Hematopoietic multipotent progenitor cell treated with erythropoietin and hydrocortisone succinate and interleukin-3 and kit ligand, for 17 days (in vitro differentiated cells): ENCODE measurements at places on chromosomes 7 and 10.
A peak's percentile ranks its signal among the peaks of the same experiment; 100 is the strongest.

DNA sequence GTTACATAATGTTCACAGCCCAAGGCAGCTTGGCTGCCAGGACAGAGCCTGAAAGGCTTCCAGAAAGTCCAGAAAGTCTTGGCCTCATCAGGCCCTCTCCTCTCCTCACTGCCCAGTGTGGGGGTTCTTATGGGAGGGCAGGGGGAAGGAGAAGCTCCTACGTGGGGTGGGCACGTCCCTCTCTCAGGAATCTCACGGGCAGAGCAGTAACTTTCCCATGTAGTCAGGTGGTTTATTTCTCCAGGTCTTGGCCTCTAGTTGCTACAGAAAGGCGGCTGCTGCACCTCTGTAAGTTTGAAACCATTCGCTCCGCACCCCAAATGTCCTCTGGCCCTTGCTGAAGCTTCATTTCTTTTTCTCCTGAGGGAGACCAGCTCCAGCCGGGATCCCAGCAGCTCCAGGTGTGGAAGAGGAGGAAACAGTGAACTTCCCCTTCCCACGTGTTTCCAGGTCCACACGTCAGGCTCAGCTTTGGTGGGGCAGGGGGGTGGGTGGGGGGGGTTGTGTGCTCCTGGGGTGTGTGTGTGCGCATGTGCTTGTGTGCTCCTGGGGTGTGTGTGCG lies 320.3 kb downstream of the WDR37 start:
- DNase-seq, result no peak

DNA sequence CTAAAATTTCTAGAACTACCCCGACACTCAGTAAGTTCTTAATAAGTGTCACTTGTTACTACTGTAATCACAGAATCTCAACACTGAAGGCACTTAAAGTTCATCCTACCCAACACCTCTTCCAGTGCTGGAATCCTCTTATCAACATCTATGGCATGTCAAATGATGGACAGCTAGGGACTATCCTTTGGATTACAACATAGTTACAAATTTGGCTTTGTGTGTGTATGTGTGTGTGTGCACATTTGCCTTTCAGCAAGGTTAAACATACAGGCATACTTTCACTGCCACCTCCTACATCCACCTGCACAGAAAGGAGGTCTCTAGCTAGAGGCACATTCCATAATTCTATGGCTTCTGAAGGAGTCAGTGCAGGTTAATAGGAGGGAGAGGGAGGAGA lies 25.8 kb downstream of the PTTG1IP2 start:
- DNase-seq, result no peak

GRCh38 chr7:98930921-98931320 lies 52.6 kb downstream of the TRRAP start:
- peak; percentile 28 for DNase-seq

DNA sequence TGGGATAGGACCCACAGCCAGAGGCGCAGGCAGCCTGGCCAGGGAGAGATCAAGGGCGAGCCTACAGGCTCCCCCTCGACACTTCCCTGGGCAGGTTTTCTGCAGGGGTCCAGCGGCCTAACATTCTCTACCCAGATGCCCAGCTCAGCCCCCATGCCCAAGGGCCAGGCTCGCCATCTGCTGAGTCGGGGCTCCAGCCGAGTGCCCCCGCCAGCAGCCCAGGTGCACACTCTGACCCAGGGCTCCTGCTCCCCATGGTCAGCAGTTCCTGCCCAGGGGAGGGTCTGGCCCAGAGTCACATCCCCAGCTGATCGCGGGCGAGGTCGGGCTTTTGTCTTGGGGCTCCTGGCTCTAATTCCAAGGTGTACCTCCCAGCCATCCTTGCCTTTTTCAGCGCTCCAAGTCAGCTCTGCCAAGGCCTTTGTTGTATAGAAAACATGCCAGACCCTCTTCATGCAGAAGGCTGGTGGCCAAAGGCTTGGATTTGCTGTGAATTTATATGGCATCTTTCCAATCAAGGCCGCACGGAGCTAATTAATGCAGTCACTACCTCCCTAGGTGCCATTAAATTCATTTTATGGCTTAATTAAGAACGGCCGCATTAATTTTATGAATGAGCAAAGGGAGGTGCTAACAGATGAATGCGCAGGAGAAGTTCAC lies 120.6 kb downstream of the LRRC18 start:
- no peak for DNase-seq

GRCh38 chr10:69802424-69803161 lies 887 bp downstream of the COL13A1 start:
- no peak for DNase-seq

DNA sequence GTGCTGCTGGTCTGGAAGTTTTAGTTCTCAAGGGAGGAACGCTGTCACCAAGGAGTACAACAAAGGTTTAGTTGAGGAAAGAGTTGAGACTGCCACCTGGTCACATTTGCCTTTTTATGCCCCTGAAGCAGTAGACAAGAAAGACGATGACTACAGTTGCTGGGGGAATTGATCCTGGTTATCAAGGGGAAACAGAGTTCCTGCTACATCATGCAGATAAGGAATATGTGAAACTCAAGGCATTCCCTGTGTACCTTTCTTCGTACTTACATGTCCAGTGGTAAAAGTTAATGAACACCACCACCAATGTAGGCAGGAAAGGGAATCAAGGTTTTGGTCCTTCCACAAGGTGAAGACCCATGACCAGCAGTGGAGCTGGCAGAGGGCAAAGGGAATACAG lies 31.8 kb downstream of the SLC35B4 start:
- no peak for DNase-seq

DNA sequence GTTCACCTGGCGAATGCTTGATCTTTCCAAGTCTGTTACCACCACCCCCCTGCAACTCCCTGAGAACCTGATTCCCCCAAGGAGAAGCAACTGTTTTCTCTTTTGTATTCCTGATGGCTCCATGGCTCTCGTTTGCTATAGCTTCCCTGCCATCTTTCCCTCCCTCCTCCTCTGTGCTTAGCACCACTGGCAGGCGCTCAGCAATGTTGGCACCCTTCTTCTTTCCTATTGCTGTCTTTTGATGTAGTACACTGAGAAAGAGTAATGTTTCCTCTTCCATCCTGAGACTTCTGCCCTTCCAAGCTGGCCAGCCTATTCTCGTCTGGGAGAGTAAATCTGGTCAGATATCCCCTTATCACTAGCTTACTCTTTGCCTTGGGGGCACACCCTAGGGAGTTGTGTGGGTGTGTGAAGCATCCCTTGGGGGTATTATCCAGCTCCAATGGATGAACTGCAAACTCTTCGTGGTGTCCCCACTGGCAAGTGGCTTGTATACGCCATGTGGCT lies 74.0 kb downstream of the BMPER start:
- no peak for DNase-seq
